Stimulated activated CD4-positive, alpha-beta T cell treated with anti-CD3 and anti-CD28 coated beads, Interleukin-1b, Interleukin-23, amount 100 ng/mL, for 48 hours (primary cell): ENCODE measurements at places on chromosomes 2 and 18.
A peak's percentile ranks its signal among the peaks of the same experiment; 100 is the strongest.

GRCh38 chr2:141021611-141022010 is 1109.2 kb downstream of the LRP1B start:
- DNase-seq = no peak

- no peak for DNase-seq
Observed at GRCh38 chr2:29240601-29241000, 125.4 kb downstream of the CLIP4 start.

GRCh38 chr18:66317243-66318090 is 286.4 kb downstream of the CDH19 start:
- no peak for DNase-seq

DNA sequence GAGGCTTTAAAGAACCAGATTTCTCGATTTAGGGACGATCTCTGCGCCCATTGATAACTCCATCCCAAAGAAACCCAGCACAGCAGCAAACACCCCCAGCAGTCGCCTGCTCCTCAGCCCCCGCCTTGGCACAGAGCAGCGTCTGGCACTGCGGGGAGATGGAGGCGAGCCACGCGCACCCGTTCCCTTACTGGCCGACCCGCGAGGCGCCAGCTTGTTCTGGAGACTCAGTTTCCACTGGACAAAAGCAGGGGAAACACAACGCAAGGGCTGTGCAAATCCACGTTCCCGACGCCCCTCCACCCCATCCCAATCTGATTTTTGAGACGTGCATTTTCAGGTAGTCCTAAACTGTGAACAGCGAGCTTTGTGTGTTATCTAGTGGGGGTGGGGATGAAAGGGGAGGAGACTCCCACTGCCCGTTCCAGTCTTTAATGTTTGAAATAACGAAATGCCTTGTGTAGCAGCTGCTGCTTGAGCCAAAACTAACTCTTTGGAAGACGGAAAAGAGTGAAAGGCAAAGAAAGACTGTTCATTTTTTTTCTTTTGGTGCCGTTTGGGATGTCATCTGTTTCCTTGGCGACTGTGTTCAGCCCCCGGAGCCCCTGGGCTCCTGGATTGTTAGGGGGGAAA is 143.2 kb downstream of the MEIS1 start:
- DNase-seq = no peak

- DNase-seq = no peak
Observed at GRCh38 chr18:9494778-9495331, 19.5 kb downstream of the RALBP1 start.

DNA sequence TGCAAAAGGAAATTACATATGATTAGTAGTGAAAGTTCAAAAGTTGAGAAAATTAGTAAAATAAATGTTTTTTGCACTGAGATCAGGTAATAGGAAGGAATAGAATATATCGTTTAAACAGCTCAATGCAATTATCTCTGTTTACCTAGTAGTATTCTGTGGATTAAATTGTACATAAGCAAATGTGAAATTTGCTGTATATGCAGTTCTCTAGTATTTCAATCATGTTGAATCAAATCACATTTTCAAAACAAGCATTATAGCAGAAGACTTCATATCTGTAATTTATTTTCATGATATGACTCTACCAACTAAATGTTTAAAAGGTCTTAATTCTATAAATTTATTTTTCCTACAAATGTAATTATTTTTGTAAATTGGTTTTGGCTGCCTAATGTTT is 31.6 kb downstream of the ITPRID2 start:
- no peak for DNase-seq

- no peak for DNase-seq
Observed at GRCh38 chr2:121777699-121778058, 22.2 kb downstream of the TSN start.

- no peak for DNase-seq
Observed at GRCh38 chr2:230961091-230961491, 34.8 kb upstream of the SPATA3 start.

- no peak for DNase-seq
Observed at GRCh38 chr2:45896311-45896710, 244.8 kb downstream of the PRKCE start.

- DNase-seq = no peak
Observed at GRCh38 chr18:5298156-5298852, 2.8 kb upstream of the ZBTB14 start.

GRCh38 chr2:83112858-83113257 is 1346.2 kb downstream of the SUCLG1 start:
- no peak for DNase-seq

DNA sequence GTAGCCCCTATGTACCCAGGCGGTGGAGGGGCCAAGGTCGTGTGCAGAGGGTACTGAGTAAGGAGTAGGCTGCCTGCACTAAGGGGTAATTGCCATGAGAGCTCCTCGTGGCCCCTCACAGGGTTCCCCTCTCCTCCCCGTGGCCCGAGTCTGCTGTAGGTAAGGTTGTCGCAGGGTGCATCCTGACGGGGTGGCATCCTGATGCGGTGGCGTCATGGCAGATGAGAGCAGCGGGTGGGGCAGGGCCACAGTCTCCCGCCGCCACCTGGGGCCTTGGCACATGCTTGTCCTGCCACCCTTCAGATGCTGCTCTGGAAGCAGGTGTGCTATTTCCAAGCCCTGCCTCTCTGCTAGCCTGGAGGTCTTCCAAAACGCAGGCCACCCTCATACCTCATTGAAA is 89.7 kb downstream of the EIPR1 start:
- DNase-seq = no peak

DNA sequence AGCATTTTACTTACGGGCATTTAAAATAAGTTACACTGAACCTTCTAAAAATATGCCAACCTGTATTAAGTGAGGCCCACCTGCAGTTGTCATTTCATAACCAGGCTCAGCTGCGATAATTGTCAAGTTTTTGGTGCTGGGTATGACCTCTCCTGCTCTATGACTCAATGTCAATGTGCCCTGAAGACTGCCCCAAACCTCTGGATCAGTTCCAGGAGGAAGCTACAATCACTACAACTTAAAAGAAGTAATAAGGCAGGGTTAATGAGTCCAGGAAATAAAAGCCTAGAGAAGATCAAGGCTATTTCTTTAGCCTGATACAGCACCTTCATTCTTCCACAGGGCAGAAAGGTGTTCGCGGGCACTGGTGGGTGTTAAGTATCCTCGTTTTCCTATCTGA is 22.9 kb downstream of the POLR1A start:
- DNase-seq = no peak

DNA sequence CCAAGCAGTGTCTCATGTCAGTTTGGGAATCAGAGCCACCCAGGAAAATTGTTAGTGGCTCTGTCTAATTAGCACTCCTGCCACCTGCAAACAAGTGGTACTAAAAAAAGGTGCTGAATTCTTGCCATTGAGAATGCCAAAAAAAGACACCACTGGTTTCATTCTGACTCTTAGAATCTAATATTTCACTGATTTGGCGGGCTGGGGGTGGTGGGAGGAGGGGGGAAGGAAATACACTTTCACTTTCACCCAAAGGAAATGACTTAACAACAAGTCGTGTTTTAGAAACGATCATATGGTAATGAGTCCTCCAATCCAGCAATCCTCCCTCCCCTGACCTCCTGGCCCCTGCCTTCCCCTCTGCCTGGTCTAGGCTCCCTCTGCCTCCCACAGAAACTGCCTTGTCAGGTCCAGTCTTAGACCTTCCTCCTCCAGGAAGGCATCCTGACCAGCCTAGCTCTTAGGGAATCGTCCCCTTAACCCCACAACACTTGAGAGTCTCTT is 4.4 kb upstream of the KLHL29 start:
- DNase-seq = peak; percentile 54

GRCh38 chr2:40363631-40364030 is 88.3 kb downstream of the SLC8A1 start:
- no peak for DNase-seq

GRCh38 chr2:96116424-96116878 is at the start of gene ADRA2B:
TSS of gene ADRA2B (minus strand) at chr2:96116571. CDS start at chr2:96116149, 422 bp downstream.
- peak; percentile 67 for DNase-seq

DNA sequence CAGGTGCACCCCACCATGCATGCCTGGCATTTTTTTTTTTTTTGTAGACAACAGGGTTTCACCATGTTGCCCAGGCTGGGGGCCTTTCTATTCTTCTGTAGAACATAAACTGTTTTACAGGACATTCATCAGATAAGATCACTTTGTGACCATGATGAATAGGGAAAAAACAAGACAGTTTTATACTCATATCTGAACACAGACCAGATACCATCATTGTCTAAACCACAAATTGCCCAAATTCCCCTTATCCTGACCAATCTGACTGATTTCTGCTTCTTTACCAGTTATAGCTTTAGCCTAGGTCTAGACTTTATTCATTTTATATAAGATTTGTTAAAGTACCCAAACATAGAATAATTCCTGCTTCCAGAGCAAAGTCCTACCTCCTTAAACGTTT is 1699.3 kb upstream of the TMEFF2 start:
- no peak for DNase-seq

GRCh38 chr18:12366784-12367183 is 10.2 kb downstream of the AFG3L2 start:
- DNase-seq = no peak

- DNase-seq = no peak
Observed at GRCh38 chr2:226483745-226484619, 315.6 kb downstream of the IRS1 start.

GRCh38 chr2:230692760-230693159 is 19.9 kb upstream of the CAB39 start:
- DNase-seq = no peak

DNA sequence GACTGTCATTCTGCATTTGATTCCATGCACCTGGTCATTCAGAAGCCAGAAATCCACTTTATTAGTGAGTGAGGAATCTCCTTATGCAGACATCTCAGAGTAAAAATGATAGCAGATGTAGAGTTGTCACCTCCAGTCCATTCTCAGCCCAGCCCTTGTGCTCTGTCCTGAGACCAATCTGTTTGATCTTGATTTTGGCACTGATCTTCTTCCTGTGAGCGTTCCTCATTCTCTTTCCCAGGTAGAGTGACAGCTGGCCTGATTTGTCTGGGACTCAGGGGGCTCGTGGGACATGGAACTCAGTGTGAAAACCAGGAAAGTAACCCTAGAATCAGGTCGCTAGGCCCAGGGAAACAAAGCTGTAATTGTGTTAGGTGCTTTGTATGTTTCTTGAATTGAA is 8.9 kb downstream of the ARHGAP25 start:
- no peak for DNase-seq

DNA sequence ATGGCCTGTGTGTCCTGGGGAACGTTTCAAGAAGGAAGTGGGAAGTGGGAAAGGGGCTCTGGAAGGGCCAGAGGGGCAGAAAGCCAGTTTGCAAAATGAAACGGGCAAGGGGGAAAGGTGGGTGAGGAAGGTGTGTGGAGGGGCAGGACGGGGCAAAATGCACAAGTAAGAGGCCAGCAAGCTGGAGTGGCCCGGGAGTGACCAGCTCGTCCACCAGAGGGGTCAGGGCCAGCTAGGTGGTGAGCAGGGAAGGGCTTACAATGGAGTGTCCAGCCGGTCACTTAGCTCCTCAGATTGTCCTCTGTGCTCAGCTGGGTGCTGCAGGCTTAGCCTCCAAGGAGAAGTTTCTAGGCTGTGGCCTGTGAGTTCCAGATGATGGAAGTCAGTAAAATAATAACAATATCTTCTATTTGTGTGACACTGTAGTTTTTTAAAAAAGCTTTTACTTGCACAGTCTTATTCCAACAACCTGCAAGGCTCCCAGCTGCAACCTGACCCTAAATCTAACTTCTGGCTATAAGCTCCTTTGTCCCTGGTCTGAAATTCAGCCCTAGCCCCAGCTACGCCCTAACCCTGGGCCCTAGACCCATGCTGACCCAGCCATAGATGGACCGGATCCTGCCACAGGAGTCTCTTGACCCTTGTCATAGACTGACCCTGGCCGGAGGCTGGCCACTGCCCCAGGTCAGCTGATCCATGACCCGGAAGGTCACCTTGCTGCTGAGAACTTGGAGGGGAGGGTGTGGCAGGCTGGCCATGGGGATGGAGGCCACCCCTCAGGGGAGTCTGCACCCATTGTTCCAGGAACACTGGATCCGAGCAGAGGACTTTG is 29.2 kb downstream of the MYO7B start:
- no peak for DNase-seq

GRCh38 chr2:134087371-134087921 is 166.4 kb upstream of the MGAT5 start:
- DNase-seq = no peak

DNA sequence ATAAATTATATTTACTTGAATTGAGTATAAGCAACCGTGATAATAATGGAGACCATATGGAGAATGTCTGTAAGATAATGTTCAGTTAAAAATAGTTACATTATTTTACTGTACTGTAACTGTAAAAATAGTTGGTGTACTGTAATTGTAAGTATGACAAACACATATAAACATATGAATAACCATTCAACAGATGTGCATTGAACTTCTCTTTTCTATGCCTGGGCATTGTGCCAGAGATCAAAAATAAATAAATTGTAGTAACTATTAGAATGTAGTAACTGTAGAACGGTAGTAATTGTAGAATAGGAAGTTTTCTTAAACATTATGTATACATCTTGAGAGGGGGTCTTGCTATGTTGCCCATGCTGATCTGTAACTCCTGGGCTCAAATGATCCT is 287.4 kb upstream of the EPAS1 start:
- DNase-seq = no peak

GRCh38 chr2:20212459-20212870 is 12.5 kb downstream of the SDC1 start:
- no peak for DNase-seq

- no peak for DNase-seq
Observed at GRCh38 chr2:11097854-11098387, 57.3 kb upstream of the SLC66A3 start.

GRCh38 chr2:79910643-79911042 is 393.9 kb downstream of the LRRTM1 start:
- DNase-seq = no peak

DNA sequence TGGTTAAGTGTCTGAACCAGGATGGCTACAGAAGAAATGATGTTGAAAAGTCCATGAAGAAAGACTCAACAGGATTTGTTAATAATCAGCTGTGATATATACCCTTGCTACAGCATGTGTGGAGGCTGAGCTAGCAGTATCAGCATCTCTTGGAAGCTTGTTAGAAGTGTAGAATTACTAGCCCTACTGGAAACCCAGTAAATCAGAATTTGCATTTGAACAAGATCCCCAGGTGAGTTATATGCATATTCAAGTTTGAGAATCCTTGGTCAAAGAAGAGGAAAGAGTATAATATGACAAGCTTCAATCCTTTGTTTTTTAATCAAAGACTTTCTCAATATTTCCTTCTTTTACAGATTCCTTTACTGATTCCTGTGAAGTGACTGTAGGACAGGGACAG is 109.0 kb upstream of the KCNJ3 start:
- DNase-seq = no peak

DNA sequence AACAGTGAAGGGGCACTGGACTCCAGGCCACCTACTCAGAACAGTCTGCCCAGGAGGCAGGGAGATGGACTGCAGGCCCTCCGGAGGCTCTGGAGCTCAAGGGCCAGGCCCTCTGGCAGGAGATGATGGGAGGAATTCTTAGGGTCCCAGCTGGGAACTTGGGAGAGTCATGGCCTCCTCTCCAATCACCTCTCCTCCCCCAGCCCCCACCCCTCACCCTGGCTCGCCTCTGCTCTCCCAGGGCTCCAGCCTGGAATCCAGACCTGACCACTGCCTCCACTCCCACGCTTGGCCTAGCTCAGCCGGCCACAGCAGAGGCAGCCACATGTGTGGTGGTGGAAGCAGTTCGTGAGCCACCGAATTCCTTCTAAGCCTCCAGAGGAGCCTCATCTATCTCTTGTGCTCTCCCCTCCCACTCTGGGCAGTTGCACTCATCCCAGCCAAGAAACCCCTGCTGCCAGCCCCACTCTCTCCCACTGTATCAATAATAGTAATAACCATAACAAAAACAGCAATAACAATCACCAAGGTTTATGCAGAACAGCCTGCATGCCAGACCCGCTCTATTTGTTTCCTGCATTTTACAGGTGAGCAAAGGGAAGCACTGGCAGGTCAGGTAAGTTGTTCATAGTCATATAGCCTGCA is 67.4 kb downstream of the TNS1 start:
- DNase-seq = no peak

GRCh38 chr2:86783615-86784339 is 6.9 kb downstream of the CD8A start:
- no peak for DNase-seq
